ENCODE measurements at places on chromosomes 12 and 14.

- no peak for DNase-seq
Measured at GRCh38 chr12:99390707-99391106, 256.8 kb upstream of the GARIN6 start.

GRCh38 chr14:76267322-76268046 is 108.5 kb upstream of the ESRRB start:
- DNase-seq = no peak

DNA sequence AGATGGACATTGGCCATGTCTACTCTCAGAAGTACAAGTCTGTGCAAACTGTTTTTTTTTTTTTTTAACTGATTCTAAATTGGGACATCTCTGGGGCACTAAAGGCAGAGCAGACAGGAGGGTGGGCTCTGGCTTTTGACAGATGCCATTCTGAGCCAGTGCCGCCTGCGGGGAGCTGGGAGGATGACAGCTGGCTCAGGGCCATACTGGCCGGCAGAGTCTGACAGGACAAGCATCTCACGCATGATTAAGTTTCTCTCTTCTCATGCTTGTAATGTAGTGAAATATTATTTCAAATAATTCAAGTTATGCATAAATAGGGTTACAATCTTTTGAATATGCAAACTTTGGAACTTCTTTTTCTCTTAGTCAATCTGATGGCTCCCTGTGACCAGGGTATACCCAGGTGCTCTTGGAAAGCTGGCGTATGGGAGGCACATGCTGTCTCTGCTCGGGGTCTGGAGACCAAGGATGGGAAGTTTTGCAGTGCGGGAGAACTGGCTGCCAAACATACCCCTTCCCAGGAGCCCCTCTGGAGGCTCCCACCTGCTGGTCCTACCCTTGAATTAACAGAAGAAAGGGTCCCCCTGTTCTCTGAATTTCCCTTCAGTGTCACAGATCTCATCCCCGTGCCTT is 7.6 kb downstream of the CDCA4 start:
- no peak for DNase-seq

- DNase-seq = no peak
Measured at GRCh38 chr12:12527820-12528296, 34.8 kb downstream of the DUSP16 start.

DNA sequence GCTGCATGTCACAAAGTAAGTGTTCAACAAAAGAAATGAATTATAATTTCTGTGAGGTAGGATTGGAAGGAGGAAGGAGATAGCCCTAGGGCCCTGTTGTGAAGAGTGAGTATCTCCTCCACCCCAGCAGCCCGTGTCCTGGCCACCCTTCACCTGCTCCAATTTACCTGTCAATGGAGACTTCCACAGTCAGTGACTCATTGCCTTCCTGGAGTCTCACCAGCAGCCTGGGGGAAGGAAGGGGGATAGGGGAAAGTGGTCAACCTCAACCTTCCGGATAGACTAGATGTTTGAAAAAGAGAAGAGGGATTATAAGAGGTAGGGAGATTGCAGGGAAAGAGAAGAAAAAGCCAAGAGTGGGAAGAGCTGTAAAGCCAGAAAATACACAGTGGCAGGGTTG is 9.2 kb downstream of the STAT2 start:
- DNase-seq = no peak

GRCh38 chr12:123576611-123577010 is 7.7 kb upstream of the TMED2 start:
- DNase-seq = no peak

GRCh38 chr12:11906286-11906935 is 164.3 kb upstream of the BCL2L14 start:
- DNase-seq = no peak

- peak; percentile 60 for DNase-seq
Measured at GRCh38 chr12:57280211-57281062, 29.4 kb upstream of the STAC3 start.

DNA sequence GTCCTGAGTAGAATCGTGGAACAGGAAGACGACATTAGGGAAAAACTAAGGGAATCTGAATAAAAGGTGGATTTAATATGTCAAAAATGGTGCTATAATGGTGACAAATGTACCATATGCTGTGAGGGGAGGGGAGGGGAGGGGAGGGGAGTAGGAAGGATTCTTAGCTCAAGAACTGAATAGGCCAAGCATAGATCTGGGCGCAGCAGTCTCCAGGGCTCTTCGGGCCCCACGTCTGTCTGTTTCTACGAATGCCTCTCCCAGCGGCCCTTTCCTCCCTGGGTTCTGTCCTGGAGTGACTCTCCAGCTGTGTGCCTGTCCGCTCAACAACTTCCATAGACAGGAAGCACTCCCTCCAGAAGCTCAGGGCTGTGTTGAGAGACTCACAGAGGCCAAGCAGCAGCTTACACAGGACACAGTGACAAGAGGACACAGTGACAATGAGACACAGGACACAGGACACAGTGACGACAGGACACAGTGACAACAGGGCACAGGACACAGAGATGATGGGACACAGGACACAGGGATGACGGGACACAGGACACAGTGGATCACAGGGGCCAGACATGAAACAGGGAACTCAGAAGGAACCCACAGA is 42.4 kb upstream of the PPP2R5C start:
- no peak for DNase-seq
